ENCODE measurements at places on chromosomes 3 and 15.

- DNase-seq = no peak
These were observed 883 bp downstream of the RTP4 start for GRCh38 chr3:187369089-187369447.

GRCh38 chr15:87312221-87312620, 944.3 kb downstream of the NTRK3 start:
- DNase-seq = no peak

DNA sequence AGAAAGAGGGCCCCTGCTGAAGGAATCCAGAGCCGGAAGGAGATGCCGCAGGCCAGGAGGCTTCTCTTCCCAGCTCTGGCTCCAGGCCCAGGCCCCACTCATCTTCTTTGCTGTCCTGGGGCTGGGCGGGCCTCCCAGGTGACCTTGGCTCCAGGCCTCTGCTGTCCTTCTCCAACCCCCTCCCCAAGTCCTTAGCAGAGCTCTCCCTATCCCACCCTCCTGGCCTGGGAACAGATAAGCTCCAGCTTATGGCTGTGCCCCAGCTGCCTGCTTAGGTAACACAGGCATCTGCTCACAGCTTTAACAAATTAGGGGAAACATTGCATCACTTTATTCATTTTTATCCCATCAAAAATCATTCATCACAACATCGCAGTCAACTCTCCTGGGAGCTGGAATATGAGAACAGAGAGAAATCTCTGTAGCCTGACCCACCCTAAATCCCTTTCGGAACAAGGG, 86.9 kb downstream of the SEMA5B start:
- no peak for DNase-seq

GRCh38 chr15:69090197-69090948, 70.1 kb upstream of the GLCE start:
- no peak for DNase-seq

DNA sequence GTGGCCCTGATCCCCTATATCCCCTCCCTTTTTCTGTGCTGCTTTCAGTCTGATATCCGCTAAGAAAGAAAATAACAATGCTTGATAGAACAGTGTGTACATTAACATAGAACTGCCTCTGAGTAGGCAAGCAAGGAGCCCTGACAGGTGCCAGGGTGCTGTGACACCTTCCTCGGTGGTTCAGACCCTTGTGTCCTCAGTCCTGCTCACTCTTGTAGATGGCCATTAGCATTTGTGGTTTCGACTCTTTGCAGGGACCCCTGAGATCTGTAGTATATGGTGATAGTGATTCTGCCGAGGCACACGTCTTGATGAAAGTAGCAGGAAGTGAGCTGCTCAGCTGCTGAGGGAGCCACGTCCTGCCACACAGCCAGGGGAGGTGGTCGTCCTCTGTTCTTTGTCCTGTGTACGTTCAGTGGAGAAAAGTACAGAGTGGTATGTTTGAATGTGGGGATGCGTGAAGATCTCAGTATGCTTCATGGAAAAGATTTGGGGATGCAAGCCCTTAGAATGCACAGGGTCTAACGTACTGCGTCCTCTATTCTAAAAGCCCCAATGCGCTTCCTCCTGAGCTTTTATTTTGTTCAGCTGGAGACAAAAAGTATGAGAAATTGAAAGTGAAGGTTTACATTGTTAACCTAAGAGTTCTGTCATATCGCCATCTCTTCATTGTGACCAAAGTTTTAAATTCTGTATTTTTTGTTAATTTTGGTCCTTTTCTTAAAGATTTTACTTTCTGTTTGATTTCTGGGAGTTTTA, 35.4 kb downstream of the PXYLP1 start:
- no peak for DNase-seq

DNA sequence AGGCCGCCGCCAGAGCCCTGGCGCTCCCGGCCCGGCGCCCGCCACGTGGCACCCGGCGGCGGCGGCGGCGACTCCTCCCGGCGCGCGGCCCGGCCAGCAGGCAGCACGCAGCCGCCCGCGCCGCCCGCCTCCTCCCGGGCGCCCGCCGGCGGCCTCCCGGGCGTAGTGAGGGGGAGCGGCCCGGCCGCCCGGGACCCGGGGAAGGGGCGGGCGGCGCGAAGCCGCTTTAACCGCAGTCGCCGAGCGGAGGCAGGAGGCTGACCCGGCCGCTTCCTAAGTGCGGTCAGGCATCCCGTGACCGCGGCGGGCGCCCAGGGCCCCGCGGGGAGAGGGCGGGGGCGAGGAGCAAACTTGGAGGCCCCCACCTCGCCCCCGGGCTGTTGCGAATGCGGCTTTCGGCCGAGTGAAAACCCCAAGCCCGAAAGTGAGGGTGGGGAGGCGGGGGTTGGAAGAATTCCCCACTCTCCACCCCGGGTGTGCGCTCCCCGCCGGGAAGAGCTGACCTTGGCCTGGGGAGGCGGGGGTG, 1.7 kb upstream of the HES1 start:
- DNase-seq = no peak

DNA sequence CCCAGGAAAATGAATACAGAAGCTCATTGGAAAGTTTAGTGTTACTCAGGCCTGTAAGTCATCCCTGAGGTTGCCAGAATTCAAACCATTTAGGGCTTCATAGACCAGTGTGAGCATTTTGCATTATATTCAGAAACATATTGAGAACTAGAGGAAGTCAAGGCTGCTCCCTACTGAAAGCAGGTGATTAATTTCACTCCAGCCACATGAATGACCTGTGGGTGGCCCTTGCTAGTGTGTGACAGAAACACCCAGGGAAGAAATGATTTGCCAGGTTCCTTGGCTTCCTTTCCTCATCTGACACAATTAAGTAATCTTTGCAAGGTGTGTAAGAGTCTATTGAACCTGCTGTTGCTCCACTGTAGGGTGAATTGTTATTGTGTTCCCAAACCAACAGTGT, 61.8 kb downstream of the GAP43 start:
- DNase-seq = no peak

GRCh38 chr3:47849186-47849698, 46.3 kb downstream of the DHX30 start:
- no peak for DNase-seq

GRCh38 chr3:130838898-130839600, 54.8 kb upstream of the ATP2C1 start:
- DNase-seq = no peak

DNA sequence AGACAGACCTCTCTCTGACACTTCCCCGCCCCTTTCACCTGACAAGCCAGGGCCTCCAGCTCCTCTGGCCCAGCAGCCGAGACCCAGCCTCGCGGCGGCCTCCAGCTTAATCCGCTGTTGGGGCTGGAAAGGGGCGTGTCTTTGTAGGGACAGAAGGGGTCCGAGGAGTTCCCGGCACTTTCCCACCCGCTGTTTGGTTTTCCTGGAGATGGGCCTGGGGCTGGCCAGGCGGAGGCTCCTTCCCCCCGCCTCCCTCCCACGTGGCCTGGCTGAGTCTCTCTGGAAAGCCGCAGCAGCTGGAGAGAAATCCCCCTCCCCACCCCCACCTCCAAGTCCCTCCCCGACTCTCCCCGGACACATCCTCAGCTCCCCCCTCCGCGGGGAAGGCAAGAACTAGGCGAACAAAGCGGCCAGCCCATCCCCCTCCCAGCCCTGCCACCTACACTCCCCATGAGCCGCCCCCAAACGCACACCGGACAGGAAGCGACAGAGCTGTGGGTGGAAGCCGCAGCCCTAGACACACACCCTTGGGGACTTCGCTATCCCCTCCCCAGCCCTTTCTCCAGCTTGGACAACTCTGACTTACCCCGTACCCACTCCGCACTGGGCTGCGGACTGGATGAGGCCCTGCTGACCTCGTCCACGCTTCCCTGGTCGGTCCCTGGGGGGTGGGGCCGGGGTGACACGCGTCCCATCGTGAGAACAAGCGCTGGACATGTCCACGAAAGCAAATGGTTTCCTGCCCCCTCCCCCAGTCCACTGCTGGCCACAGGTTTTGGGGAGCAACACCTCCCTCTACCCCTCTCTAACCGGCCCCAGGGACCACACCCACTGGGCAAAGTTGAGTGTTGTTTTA, 1.2 kb downstream of the IGDCC4 start:
- no peak for DNase-seq

- DNase-seq = no peak
These were observed 44.8 kb downstream of the PLD1 start for GRCh38 chr3:171765511-171765887.

GRCh38 chr3:109112946-109113760, 4.8 kb downstream of the MORC1 start:
- DNase-seq = no peak

DNA sequence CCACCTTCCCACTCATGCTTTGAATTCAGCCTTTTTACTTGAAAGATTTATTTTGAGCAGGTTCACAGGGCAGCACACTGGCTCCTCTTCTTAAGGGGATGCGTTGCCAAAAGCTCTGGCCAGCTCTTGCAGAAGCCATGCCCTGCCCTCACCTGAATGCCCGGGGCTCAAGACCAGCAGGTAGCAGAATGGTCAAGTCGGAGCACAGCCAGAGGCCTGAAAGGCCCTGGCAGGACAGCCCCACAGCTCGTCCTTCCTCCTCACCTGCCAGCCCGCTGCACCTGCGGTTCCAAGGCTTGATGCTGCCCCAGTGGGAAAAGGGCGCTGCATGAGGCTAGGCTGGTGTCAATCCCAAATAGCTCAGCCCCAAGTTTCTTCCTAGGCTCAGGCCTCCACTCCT, 13.1 kb downstream of the CA12 start:
- DNase-seq = no peak

- peak; percentile 70 for DNase-seq
These were observed 267.0 kb downstream of the PLCL2 start for GRCh38 chr3:17151598-17152373.

GRCh38 chr15:82031871-82032270, 13.9 kb downstream of the MEX3B start:
- no peak for DNase-seq

- no peak for DNase-seq
These were observed 257.1 kb downstream of the UACA start for GRCh38 chr15:70505936-70506912.

GRCh38 chr3:101941318-101942040, 92.2 kb downstream of the NFKBIZ start:
- no peak for DNase-seq

- no peak for DNase-seq
These were observed 147.7 kb upstream of the GALNT15 start for GRCh38 chr3:16026753-16027152.

DNA sequence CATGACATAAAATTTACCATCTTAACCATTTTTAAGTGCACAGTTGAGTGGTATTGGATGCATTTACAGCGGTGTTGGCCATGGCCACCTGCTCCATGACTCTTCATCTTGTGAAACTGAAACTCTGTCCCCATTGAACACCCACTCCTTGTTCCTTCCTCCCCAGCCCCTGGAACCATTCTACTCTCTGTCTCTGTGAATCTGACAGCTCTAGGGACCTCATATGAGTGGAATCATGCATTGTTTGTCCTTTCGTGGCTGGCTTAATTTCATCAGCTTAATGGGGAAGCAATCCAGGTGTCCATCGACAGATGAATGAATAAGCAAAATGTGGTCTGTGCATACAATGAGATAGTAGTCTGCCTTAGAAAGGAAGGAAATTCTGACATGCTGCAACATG, 42.5 kb downstream of the PLXNA1 start:
- no peak for DNase-seq

DNA sequence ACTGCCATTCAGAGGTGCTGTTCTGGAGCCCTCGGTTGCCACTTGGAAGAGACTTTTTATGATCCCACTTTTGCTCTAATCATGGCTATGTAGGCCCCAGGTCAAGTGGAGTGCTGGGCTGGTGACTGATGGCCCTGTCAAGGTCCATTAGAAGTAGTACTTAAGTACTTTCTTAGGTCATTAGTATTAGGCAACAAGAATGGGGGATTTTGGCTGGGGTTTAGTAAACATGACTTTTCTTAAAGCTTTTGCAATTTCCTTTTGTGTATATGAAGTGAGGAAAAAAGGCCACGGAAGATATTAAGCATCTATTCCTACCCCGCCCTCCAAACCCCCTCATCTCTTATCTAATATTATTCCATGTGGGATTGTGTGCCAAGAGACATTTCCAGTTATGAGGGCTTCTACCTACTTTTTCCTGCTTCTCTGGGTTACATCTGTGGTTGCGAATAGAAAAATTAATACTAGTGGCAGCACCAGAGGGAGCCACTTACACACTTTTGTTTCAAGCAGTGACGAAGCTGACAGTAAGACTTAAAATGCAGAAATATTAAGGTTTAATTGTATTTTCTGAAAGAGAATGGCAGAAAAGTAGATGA, 13.9 kb downstream of the NLGN1 start:
- no peak for DNase-seq

- no peak for DNase-seq
These were observed 1119.6 kb downstream of the ZPLD1 start for GRCh38 chr3:103554451-103554850.

DNA sequence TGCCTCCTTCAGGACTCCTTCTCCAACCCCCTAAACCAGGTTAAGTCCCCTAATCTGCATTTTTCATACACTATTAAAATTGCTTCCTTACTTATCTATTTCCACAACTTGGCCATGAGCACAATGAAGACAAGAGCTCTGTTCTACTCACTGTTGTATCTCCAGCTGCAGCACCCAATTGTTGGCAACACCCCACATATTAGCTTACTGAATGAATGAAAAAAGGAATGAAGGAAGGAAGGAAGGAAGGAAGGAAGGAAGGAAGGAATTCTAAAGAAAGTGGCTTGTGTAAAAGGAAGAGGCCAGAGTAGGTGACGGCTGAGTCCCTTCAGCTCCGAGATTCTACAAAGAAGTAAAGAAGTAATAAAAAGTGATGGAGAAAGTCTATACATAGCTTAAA, 444.7 kb downstream of the ERC2 start:
- DNase-seq = no peak
